ENCODE measurements at places on chromosomes 3 and 15.

- no peaks in the 10 kb centered on the region for H3K36me3 ChIP-seq
- peaks cover 8% of the 10 kb centered on the region for H3K27me3 ChIP-seq
- H3K4me3 ChIP-seq: no peak overlapping the region
- DNase-seq: no peak
- no peak overlapping the region for H3K27ac ChIP-seq
These were observed 44.8 kb downstream of the CEMIP start for GRCh38 chr15:80823995-80824394.

GRCh38 chr3:127299276-127299675 lies 11.4 kb upstream of the PRR20G start:
- no peaks in the 10 kb centered on the region for H3K36me3 ChIP-seq
- no peak overlapping the region for H3K4me3 ChIP-seq
- peaks cover 33% of the 10 kb centered on the region for H3K27me3 ChIP-seq
- no peak overlapping the region for H3K27ac ChIP-seq

- no peaks in the 10 kb centered on the region for H3K27me3 ChIP-seq
- H3K4me3 ChIP-seq: no peak overlapping the region
- H3K36me3 ChIP-seq: no peaks in the 10 kb centered on the region
- no peaks in the 10 kb centered on the region for H3K4me1 ChIP-seq
- no peak for DNase-seq
- no peak overlapping the region for H3K27ac ChIP-seq
These were observed 236.2 kb upstream of the LYSMD4 start for GRCh38 chr15:99969261-99969920.

- H3K27ac ChIP-seq: no peak overlapping the region
- DNase-seq: no peak
- no peaks in the 10 kb centered on the region for H3K36me3 ChIP-seq
- no peak overlapping the region for H3K4me3 ChIP-seq
- H3K27me3 ChIP-seq: no peaks in the 10 kb centered on the region
- H3K4me1 ChIP-seq: peaks cover 28% of the 10 kb centered on the region
These were observed 75.4 kb downstream of the REC114 start for GRCh38 chr15:73518180-73518862.

DNA sequence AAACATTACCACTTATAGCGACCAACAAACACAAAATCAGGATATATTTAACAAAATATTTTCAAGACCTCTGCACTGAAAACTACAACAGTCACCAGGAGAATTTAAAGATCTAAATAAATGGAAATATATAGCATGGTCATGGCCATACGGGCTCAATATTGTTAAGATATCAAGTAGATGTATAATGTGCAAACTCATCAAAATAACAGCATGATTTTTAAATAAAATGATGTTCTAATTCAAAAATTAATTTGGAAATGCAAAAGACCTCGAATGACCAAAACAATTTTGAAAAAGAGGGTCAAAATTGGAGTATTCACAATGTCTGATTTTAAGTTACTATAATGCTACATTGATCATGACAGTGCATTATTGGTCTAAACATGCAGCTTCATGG lies 159.1 kb upstream of the NDN start:
- H3K36me3 ChIP-seq: no peaks in the 10 kb centered on the region
- H3K27ac ChIP-seq: no peak overlapping the region
- DNase-seq: no peak
- H3K4me1 ChIP-seq: no peaks in the 10 kb centered on the region

- H3K27me3 ChIP-seq: no peaks in the 10 kb centered on the region
- DNase-seq: no peak
- no peaks in the 10 kb centered on the region for H3K36me3 ChIP-seq
- no peak overlapping the region for H3K27ac ChIP-seq
- no peak overlapping the region for H3K4me3 ChIP-seq
These were observed 164.3 kb downstream of the EFHB start for GRCh38 chr3:19769694-19770093.

DNA sequence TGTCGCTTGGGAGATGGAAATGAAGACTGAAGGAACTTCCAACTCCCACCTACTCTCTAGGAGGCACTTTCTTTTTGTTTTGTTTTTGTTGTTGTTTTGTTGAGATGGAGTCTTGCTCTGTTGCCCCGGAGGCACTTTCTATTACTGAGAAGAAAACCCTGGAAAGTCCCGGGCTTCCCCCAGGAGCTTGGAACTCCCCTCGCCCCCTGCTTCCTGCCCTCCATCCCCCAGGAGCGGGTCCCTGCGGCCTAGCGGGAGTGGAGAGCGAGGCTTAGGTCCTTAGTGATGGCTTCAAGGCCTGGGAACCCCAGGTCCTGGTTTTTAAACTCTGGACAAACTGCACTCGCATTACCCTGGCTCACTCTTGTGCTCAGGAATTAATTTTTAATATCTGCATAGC lies 195.7 kb downstream of the OCA2 start:
- no peaks in the 10 kb centered on the region for H3K4me1 ChIP-seq
- no peaks in the 10 kb centered on the region for H3K36me3 ChIP-seq
- H3K4me3 ChIP-seq: no peak overlapping the region
- no peak for DNase-seq

DNA sequence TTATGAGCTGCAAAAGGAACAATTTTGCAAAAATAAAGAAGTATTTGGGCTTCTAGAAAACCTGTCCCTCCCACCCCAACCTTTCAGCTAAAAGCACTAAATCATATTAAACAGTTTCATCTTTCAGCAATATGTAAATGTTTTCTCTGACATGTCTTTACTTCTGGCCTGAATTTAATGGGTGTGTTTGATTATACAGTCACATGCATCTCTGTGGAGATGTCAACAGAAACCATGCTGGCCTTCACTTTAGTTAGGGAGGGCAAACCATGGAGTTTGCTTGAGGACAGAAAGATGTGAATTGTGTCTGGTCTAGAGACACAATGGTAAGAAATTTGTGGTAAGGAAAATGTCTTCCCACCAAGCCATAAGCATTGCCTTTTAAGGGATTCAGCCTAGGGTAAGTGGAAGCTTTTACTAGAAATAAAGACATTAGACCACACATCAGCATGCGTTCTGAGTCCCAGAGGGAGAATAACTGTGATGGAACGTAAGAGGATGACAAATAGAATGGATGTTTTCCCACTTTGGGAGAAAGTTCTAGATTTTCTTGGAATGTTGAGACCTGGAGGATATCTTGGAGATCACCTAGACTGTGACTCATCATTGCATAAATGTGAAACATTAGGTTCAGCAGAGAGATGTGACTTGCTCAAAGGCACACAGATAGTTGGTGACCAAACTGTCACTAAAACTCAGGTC lies 68.9 kb downstream of the ST8SIA2 start:
- no peak overlapping the region for H3K27ac ChIP-seq
- H3K4me1 ChIP-seq: no peaks in the 10 kb centered on the region
- no peak overlapping the region for H3K4me3 ChIP-seq
- DNase-seq: no peak
- H3K27me3 ChIP-seq: peaks cover 13% of the 10 kb centered on the region

DNA sequence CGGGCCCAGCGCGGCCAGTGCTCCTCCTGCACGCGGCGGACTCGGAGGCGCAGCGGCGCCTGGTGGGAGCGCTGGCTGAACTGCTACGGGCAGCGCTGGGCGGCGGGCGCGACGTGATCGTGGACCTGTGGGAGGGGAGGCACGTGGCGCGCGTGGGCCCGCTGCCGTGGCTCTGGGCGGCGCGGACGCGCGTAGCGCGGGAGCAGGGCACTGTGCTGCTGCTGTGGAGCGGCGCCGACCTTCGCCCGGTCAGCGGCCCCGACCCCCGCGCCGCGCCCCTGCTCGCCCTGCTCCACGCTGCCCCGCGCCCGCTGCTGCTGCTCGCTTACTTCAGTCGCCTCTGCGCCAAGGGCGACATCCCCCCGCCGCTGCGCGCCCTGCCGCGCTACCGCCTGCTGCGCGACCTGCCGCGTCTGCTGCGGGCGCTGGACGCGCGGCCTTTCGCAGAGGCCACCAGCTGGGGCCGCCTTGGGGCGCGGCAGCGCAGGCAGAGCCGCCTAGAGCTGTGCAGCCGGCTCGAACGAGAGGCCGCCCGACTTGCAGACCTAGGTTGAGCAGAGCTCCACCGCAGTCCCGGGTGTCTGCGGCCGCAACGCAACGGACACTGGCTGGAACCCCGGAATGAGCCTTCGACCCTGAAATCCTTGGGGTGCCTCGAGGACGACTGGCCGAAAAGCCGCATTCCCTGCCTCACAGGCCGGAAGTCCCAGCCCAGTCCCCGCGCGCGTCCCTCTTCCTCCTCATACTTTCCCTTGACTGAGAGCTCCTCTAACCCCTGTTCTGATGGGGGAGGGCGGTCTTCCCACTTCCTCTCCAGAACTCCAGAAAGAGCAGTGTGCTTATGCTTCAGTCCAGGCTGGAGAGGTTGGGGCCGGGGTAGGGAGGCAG lies 1.4 kb upstream of the IL17RC start:
- no peak overlapping the region for H3K27ac ChIP-seq
- peak overlapping the region; percentile 71 for H3K4me3 ChIP-seq
- DNase-seq: peak; percentile 70
- no peaks in the 10 kb centered on the region for H3K36me3 ChIP-seq
- H3K4me1 ChIP-seq: peaks cover 10% of the 10 kb centered on the region

DNA sequence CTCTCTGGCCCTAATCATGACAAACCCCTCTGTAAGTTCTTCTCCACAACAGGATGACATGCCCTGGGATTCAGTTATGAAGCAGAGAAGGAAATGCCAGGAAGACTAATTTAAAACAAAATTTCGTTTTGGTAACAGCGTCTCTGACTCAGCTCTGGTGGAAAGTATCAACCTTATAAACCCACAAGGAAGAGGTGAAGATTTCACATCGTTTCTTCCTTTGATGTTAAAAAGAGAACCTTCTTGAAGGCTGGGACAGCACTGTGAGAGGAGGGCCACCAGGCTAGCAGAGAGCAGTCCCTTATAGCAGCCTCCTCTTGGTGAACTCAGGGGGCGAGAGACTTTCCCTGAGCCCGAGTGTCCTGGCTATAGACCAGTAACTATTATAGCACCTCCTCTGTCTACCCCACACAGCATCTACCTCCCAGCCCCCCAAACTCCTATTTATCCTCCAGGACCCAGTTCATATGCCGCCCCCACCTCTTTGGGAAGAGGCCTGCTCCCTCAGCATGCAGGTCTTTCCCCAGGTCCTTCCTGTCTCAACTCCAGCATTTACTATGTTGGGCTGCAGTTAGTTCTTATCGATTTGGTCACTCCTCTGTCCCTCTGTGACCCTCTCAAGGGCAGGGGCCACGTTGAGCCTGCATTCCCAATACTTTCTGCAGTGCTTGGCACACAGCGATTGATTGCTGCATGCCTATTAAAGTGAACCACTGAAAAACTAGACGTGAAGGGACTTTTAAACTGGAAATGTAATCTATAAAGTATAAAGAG lies 321.5 kb upstream of the ICE2 start:
- peak overlapping the region; percentile 90 for H3K27ac ChIP-seq
- no peaks in the 10 kb centered on the region for H3K36me3 ChIP-seq
- H3K4me3 ChIP-seq: peak overlapping the region; percentile 62
- H3K4me1 ChIP-seq: peaks cover 55% of the 10 kb centered on the region

GRCh38 chr15:57282686-57283085 lies 93.6 kb upstream of the CGNL1 start:
- H3K4me3 ChIP-seq: no peak overlapping the region
- H3K4me1 ChIP-seq: peaks cover 8% of the 10 kb centered on the region
- no peak overlapping the region for H3K27ac ChIP-seq
- no peak for DNase-seq
